ENCODE measurements at places on chromosomes 1 and 21. TPM values are rescaled to one million over a fixed set of nuclear protein-coding genes. Genes with fewer than 3 reads are reported as not detected.
A peak's percentile ranks its signal among the peaks of the same experiment; 100 is the strongest.

AMY1B gene
- total RNA-seq, result not detected

- no peaks in the 10 kb centered on the region for H3K27me3 ChIP-seq
- no peak overlapping the region for H3K4me3 ChIP-seq
- DNase-seq, result peak; percentile 29
Observed at GRCh38 chr1:232084584-232085223, 458.1 kb downstream of the DISC1 start.

TNFRSF8 gene
- total RNA-seq, result not detected

DNA sequence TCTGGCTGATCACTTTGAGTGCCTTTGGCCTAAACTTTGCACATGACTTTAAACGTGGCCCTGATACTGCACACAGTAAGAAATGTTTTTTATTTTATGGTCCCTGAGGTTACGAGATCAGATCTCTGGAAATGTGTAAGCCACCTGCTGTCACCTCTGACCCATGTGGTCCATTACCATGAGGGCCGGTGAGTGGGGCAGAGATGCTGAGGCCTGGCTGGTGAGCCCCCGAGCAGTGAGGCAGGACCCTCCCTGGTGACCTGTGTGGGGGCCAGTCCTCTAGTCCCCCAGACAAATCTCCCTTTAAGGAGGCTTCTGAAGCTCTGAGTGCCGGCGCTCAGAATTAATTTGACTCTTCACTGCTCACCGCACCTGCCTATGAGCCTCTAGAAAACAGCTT lies 12.4 kb downstream of the TFF3 start:
- no peak for DNase-seq
- no peaks in the 10 kb centered on the region for H3K27me3 ChIP-seq
- no peaks in the 10 kb centered on the region for H3K36me3 ChIP-seq
- H3K4me3 ChIP-seq, result no peak overlapping the region

COL24A1 gene
- total RNA-seq, result 2.8 TPM

TRIM58 gene
- total RNA-seq, result 0.50 TPM

AQP10 gene
- not detected for total RNA-seq

DNA sequence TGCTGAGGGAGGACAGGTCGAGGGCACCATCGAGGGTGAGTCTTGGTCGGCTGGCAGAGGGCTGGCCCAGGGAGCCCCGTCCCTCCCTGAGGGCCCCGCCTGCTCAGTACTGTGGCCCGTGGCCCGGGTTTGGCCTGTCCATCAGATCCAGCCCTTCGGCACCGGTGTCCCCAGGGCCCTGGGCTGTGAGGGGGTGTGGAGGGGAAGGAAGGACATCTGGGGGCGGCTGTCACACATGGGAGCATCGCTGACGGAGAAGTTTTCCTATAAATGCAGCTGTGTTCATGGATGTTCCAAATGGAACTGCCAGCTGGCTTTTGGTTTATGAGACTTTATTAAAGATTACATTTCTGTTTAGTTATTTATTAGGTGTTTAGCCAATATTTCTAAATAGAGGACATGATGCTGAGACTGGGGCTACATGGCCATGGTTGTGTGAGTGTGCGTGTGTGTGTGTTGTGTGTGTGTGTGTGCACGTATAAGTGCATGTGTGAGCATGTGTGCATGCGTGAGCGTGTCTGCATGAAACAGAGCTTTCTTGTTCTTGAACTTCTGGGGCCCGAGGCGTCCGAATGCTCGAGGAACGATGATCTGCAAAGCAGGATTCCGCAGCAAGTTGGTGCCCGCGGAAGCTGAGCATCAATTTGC lies 54.3 kb downstream of the SLX9 start:
- no peak for DNase-seq
- H3K27ac ChIP-seq, result no peak overlapping the region
- no peaks in the 10 kb centered on the region for H3K36me3 ChIP-seq
- no peak overlapping the region for H3K4me3 ChIP-seq
- peaks cover 10% of the 10 kb centered on the region for H3K27me3 ChIP-seq
- peaks cover 14% of the 10 kb centered on the region for H3K4me1 ChIP-seq

CHRM3 gene
- total RNA-seq, result under 0.01 TPM

GRCh38 chr1:59289570-59289969 lies 7.3 kb upstream of the FGGY start:
- no peak overlapping the region for H3K4me3 ChIP-seq
- no peaks in the 10 kb centered on the region for H3K36me3 ChIP-seq
- H3K27ac ChIP-seq, result no peak overlapping the region
- peaks cover 2% of the 10 kb centered on the region for H3K4me1 ChIP-seq
- H3K27me3 ChIP-seq, result no peaks in the 10 kb centered on the region

GRCh38 chr1:115426956-115427355 lies 88.9 kb upstream of the NGF start:
- H3K4me3 ChIP-seq, result no peak overlapping the region
- no peaks in the 10 kb centered on the region for H3K27me3 ChIP-seq
- H3K27ac ChIP-seq, result peak overlapping the region; percentile 55
- DNase-seq, result no peak
- peaks cover 28% of the 10 kb centered on the region for H3K4me1 ChIP-seq
- H3K36me3 ChIP-seq, result no peaks in the 10 kb centered on the region

SPRR4 gene
- total RNA-seq, result not detected

DNA sequence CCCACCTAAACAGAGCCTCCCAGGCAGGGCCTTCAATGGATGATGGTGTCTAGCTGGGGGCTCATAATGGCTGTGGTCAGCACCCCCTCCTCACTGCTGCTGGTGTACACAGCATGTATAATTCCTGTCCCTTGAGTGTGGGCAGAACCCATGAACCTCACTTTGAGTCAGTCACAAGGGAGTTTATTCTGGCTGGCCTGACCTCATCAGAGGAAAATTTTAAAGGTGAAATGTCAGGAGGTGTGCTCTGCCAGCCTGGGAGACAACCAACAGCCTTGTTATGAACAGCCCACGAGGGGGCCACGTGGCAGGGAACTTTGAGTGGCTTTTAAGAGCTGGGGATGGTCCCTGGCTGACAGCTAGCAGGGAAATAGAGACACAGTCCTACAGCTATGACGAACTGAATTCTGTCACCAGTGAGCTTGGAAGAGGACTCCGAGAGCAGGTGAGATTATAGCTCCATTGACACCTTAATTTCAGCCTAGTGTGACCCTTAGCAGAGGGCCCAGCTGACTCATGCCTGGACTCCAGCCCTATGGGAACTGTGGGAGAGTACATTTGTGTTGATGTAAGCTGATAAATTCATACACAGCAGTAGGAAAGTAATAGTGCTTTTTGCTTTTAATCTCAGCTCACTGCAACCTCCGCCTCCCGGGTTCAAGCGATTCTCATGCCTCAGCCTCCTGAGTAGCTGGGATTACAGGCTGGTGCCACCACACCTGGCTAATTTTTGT lies 73.5 kb upstream of the RUNX3 start:
- no peaks in the 10 kb centered on the region for H3K4me1 ChIP-seq
- DNase-seq, result peak; percentile 35
- peaks cover 9% of the 10 kb centered on the region for H3K27me3 ChIP-seq

- H3K27ac ChIP-seq, result no peak overlapping the region
- H3K4me1 ChIP-seq, result peaks cover 2% of the 10 kb centered on the region
- no peaks in the 10 kb centered on the region for H3K36me3 ChIP-seq
- DNase-seq, result no peak
- H3K4me3 ChIP-seq, result no peak overlapping the region
- no peaks in the 10 kb centered on the region for H3K27me3 ChIP-seq
Observed at GRCh38 chr1:118116909-118117308, 68.1 kb downstream of the SPAG17 start.

GRCh38 chr1:226444901-226445300 lies 37.0 kb upstream of the PARP1 start:
- no peaks in the 10 kb centered on the region for H3K4me1 ChIP-seq
- H3K4me3 ChIP-seq, result no peak overlapping the region
- no peaks in the 10 kb centered on the region for H3K36me3 ChIP-seq
- H3K27me3 ChIP-seq, result peaks cover 3% of the 10 kb centered on the region
- no peak for DNase-seq
- no peak overlapping the region for H3K27ac ChIP-seq

DNA sequence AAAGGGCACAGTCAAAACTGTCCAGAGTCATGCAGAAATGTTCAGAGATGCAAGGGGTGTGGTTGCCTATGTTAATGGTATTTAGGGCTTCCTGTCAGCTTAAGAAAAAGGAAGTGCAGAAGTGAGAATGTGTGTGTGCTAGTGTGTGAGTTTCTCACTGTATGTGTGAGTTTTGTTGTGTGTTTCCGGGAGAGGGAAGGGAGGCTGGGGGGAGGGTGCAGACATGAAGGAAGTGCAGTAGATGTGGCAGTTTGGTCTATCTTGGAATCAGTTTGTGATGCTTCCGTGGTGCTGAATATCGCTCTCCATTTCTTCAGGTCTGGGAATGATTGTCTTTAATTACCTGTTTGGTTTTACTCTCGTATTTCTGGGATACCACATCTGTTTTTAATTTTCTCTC lies 16.5 kb upstream of the ATP6V1G3 start:
- H3K4me3 ChIP-seq, result no peak overlapping the region
- H3K36me3 ChIP-seq, result no peaks in the 10 kb centered on the region
- H3K27me3 ChIP-seq, result no peaks in the 10 kb centered on the region
- DNase-seq, result no peak
- no peak overlapping the region for H3K27ac ChIP-seq
- H3K4me1 ChIP-seq, result no peaks in the 10 kb centered on the region

- no peak overlapping the region for H3K4me3 ChIP-seq
- H3K27me3 ChIP-seq, result peaks cover 28% of the 10 kb centered on the region
- H3K36me3 ChIP-seq, result no peaks in the 10 kb centered on the region
- H3K4me1 ChIP-seq, result no peaks in the 10 kb centered on the region
- no peak overlapping the region for H3K27ac ChIP-seq
- no peak for DNase-seq
Observed at GRCh38 chr1:39788426-39788757, 273 bp downstream of the BMP8B start.

DNA sequence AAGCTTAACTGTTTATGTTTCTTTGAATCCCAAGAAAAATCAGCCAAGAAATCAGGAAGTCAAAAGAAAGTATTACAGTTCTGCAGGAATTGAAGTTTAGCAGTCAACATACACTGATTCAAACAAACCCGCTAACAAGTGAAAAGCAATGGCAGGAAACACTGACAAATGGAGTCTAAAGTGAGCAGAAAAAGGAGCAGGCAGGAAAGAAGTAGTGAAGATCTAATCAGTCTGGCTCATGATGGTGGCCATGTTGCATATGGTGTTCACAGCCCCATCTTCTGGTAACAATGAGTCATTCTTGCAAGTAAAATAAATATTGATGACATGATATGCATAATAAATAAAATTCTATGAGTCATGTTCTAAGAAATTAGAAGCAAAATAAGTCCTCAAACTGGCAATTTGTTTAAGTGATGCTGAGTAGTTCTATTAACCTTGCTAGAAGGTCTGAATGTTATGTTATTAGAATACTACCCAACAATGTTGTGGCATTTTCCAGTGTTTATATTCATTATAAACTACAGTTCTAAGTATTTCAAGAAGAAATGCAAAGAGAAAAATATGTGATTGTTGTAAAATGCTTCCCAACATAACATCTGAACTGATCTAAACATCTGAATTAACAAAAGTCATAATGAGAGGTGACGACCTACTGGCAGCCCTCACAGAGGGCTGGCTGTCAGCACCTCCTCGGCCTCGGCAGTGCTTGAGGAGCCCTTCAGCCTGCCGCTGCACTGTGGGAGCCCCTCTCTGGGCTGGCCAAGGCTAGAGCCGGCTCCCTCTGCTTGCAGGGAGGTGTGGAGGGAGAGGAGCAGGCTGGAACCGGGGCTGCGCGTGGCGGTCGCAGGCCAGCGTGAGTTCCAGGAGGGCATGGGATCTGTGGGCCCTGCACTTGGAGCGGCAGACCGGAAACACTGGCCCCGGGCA lies 5.7 kb upstream of the ACBD6 start:
- H3K36me3 ChIP-seq, result no peaks in the 10 kb centered on the region
- peaks cover 14% of the 10 kb centered on the region for H3K4me1 ChIP-seq
- H3K27me3 ChIP-seq, result no peaks in the 10 kb centered on the region
- H3K4me3 ChIP-seq, result no peak overlapping the region
- peak overlapping the region; percentile 76 for H3K27ac ChIP-seq

DNA sequence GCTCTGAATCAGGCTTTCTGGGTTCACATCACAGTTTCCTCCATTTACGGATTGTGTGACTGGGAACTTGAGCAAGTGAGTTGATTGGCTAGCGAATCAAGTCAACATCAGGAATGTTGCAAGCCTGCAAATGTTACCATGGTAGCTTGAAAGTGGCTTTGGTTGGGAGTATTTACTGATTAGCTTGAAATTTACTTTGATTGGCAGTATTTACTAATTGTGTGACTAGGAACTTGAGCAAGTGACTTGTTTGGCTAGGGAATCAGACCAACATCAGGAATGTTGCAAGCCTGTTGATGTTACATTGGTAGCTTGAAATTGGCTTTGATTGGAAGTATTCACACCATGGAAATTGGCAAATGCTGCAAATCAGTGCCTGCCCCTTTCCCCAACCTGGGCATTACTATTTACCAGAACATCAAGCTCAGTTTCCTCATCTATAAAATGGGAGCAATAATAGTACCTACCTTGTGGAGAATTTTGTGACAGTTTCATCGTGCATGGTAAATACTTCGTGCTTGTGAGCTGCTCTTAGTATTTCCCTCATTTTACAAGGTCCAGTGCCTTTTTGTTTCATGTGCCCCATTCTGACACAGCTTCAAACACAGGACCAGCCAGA lies 23.1 kb upstream of the B3GALNT2 start:
- H3K4me1 ChIP-seq, result no peaks in the 10 kb centered on the region
- no peaks in the 10 kb centered on the region for H3K27me3 ChIP-seq
- no peak overlapping the region for H3K4me3 ChIP-seq
- H3K36me3 ChIP-seq, result no peaks in the 10 kb centered on the region

REG4 gene
- total RNA-seq, result not detected

DNA sequence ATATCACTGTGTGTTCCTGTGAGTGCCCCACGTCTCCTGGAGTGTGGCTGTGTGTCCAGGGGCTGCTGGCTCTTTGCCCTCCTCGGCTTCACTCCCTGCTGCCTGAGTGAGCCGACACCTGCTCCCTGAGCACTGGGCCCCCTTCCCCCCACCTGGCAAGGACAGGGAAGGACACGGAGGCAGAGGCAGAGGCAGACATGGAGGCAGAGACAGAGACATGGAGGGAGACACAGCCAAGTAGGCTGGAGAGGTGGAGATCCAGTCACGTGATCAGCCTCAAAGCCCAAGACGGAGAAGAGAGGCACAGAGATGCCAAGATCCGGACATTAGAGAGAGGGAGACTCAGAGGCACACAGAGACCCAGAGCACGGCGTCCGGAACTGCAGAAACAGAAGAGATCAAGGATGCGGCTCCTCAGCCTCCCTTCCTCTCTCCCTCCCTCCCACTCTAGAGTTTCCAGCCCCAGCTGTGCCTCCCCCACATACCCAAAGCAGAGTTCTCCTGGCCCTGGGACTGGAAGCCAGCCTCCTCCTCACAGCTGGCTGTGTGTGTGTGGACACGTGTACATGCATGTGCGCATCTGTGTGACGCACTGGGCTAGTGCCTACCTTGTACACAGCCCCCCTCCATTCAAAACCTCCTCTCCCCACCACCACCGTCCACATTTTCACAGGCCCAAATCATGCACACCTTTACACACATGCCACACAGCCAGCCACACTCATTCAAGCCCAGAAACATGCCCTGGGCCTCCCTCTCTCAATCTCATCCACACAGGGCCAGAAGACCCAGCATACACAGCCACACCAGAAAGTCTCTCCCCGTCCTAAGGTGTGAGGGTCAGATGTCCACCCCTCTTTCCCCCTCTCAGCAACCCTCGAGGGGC lies 39.1 kb upstream of the WASF2 start:
- peak overlapping the region; percentile 11 for H3K27ac ChIP-seq
- peaks cover 6% of the 10 kb centered on the region for H3K36me3 ChIP-seq
- no peak overlapping the region for H3K4me3 ChIP-seq

IGSF9 gene
- total RNA-seq, result under 0.01 TPM

ABL2 gene
- total RNA-seq, result 85.4 TPM

GRCh38 chr21:42343556-42343955 lies 7.2 kb downstream of the TFF2 start:
- H3K36me3 ChIP-seq, result no peaks in the 10 kb centered on the region
- H3K27me3 ChIP-seq, result no peaks in the 10 kb centered on the region
- H3K4me1 ChIP-seq, result no peaks in the 10 kb centered on the region
- no peak overlapping the region for H3K27ac ChIP-seq
- H3K4me3 ChIP-seq, result no peak overlapping the region

LHX4 gene
- under 0.01 TPM for total RNA-seq

ITLN2 gene
- total RNA-seq, result not detected

Data from fibroblast of lung (primary cell).